IMR-90 (cell line): ENCODE measurements at places on chromosomes 4 and X. TPM values are rescaled to one million over a fixed set of nuclear protein-coding genes. Genes with fewer than 3 reads are reported as not detected.

TAF7L gene
- 0.18 and 0.28 TPM in 2 replicates for total RNA-seq

VCX gene
- not detected in 2 replicates for total RNA-seq

FAM47E gene
- total RNA-seq: under 0.01 TPM in 1 of 2 replicates, not detected in the other

HOPX gene
- 1.3 and 1.7 TPM in 2 replicates for total RNA-seq

ZXDA gene
- total RNA-seq: 3.4 and 3.6 TPM in 2 replicates

PAQR3 gene
- 11.5 and 20.0 TPM in 2 replicates for total RNA-seq

GPAT3 gene
- total RNA-seq: 2.9 and 5.3 TPM in 2 replicates

MAB21L2 gene
- 11.7 and 12.0 TPM in 2 replicates for total RNA-seq

EVC2 gene
- total RNA-seq: 5.8 and 5.9 TPM in 2 replicates

KLF8 gene
- total RNA-seq: under 0.01 TPM in 1 of 2 replicates, not detected in the other

DNA sequence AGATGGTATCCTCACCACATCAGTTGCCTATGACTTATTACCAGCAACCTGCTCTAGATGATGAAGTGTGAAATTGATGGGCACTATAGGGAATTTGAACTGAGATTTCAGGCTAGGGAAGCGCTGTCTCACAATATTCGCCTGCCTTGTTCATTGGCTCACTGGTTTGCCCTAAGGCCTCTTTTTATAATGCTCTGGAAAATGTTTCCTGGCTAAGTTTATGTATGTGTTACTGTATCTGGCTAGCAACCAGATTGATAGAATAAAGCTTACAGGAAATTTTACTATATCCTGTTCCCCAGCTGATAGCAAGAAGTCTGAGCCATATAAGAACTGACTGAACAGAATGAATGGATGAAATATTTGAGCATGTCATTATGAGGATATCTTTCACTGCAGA is 71.6 kb downstream of the GSTCD start:
- DNase-seq: no peak

DNA sequence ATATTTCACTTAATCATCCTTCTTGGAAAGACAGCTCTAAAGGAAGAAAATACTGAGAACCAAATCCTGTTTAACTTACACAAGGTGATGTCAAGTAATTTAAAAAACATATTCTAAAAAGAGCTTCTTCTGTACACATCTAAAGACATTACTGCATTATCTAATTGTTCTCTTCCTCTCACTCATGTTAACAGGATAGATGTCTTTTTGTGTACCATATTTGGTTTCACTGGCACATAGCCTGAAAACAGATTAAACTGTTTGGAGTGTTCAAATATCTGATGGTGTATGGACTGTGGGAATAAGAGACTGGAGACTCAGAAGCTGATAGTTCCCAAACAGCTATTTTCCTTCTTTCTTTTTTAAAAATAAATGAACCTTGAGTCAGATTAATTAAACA is 213.3 kb upstream of the MAB21L2 start:
- DNase-seq: peak; percentile 35

DNA sequence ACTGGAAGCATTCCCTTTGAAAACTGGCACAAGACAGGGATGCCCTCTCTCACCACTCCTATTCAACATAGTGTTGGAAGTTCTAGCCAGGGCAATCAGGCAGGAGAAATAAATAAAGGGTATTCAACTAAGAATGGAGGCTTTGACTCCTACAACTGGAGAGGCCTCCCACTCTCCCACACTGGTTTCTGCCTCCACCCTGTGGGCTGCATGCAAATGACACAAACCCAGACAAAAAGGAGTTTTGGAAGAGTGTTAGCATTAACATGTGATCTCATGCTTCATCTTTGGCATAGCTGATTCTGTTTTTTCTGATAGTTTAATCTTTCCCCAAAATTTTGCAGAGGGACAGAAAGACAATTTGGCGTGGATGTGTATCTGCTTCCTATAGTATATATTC is 80.8 kb upstream of the IQCM start:
- peak; percentile 55 for DNase-seq

DNA sequence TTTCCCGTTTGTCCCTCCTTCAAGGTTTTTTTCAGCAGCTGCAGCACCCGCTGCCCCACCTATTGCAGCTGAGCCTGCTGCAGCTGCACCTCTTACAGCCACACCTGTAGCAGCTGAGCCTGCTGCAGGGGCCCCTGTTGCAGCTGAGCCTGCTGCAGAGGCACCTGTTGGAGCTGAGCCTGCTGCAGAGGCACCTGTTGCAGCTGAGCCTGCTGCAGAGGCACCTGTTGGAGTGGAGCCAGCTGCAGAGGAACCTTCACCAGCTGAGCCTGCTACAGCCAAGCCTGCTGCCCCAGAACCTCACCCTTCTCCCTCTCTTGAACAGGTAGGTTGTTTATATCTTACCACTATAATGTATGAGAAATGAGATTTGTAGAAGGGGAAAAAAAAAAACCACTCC is 4.5 kb downstream of the PRR27 start:
- no peak for DNase-seq

DNA sequence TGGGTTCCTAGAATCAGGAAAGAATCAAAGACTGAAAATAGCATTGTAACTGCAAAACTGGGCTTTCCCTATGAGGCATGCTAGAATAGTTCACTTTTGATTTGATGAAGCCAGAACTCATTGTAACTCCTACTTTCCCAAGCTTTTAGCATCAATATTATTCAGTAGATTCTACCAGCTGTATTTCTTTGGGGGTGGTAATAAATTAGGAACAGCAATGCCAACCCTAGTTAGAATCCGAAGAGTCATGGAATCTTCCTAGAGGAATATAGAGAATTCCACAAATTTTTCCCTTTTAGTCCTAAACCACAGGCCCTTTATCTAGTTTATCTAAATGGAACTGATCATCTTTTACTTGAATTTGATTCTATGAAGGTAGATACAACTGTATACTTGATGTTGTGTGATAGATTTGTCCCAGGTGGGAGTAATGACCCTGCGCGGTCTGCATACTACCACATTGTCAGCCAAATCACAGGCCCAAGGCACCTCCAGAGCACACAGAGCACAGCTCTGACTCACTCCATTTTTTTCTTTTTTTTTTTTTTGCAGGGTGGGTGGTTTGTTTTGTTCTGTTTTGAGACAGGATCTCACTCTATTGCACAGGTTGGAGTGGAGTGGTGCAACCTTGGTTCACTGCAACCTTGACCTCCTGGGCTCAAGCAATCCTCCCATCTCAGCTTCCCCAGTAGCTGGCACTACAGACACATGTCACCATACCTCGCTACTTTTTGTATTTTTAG is 66.6 kb downstream of the EDNRA start:
- peak; percentile 88 for DNase-seq

- no peak for DNase-seq
Measured at GRCh38 chrX:131083510-131084142, 25.5 kb downstream of the ARHGAP36 start.

DNA sequence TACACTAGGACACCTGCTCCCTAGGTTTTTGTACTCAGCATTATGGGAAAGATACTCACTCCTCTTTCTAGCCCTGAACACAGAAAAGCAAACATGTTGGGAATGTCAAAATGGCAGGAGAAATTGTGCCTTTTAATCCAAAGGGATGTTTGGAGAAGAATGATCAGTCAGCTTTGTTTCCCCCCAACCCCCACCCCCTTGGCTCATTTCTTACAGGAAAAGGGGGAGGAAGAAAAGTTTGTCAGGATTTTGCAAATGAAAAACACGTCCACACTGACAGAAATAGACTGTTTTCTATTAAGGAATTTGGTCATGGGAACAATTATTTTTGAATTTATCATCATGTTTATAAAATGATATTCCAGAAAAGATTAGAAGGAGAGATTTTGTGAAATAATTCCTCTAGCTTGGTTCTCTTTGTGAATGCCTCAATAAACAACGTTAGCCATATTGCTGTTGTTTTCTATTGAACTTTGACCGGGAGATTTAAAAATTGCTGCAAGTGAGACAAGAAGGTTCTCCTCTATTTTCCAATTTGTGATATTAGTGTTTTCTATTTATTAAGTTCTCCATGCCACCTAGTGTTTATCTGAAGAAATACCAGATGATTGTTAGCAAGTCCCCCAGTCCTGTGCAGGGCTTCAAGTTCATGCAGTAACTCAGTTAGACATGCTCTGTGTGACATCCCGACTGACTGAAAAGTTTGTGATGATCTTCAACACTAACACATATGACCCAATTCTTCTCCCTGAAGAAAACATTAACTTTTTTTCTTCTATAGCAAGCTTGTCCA is 31.3 kb upstream of the TFDP3 start:
- no peak for DNase-seq

DNA sequence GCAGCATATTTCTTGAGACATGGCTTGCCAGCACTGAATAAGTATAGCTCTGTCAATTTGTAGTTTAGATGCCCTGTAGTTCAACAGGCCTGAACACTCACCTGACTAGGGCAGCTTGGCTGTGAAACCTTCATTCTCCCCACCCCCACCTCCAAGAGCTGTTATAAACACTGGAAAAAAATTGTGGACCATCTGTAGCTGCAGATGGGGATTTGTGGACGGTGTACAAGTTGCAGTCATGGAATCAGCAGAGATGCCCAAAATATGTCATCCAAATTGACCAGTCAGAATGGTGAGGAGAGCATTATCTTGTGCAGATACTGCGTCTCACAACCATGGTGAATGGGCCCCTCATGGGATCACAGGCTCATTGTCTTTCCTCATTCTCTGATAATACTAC is 76.2 kb upstream of the PAQR3 start:
- no peak for DNase-seq

DNA sequence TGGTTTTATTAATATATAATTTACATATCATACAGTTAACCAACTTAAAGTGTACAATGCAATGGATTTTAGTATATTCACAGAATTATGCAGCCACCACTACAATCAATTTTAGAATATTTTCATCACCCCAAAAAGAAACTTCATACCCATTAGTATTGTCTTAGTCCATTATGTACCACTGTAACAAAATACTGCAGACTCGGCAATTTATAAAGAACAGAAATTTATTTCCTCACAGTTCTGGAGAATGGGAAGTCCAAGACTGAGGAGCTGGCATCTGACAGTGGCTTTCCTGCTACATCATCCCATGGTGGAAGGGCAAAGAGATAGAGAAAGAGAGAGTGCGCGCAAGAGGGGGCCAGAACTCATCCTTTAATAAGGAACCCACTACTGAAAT is 8.9 kb upstream of the ZCCHC13 start:
- no peak for DNase-seq

- DNase-seq: peak; percentile 68
Measured at GRCh38 chr4:39037491-39037825, 5.2 kb upstream of the TMEM156 start.

GRCh38 chr4:48787056-48787455 is 7.0 kb upstream of the FRYL start:
- no peak for DNase-seq

DNA sequence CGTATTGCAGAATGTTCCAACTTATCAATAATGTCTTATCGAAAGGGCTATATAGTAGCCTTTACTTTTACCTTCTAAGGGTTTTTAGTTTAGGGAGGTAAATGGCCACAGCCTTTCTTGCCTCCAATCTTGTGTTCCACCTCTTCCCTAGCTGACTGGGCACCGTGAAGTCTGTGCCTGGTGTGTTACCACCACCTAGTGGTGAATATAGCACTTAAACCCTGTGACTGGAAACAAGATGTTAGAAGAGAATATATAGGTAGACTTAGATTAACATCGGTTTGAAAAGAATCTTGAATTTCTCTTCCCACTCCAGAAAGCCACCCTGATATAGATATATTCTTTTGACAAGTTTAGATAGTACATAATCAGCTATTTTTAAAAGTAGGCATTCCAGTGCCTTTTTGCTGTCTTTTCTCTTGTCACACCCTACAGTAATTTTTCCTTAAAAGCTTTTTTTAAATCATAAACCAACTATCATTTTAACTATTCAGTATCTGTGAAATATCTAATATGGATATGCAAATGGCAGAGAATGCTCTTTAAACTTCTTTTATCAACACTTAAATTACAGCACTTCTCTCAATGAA is 27.8 kb upstream of the ADH7 start:
- peak; percentile 72 for DNase-seq

DNA sequence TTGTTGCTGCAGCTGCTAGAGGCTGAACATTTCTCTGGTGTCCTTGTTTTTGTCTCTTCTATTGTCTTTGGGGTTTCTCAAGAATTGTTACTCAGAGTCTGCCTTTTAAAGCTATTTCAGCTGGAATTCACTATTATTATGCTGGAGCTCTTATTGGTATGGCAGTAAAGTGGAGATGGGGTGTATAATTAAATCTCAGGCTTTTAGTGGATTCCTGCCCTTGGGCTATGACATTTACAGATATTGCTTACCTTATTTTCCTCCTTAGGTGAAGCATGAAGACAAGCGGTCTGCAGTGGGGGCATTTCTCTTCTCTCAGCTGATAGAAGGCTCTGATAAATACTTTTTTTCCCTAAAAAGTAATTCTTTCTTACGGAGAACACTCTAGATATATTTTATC is 1656.6 kb upstream of the IGFBP7 start:
- DNase-seq: no peak

DNA sequence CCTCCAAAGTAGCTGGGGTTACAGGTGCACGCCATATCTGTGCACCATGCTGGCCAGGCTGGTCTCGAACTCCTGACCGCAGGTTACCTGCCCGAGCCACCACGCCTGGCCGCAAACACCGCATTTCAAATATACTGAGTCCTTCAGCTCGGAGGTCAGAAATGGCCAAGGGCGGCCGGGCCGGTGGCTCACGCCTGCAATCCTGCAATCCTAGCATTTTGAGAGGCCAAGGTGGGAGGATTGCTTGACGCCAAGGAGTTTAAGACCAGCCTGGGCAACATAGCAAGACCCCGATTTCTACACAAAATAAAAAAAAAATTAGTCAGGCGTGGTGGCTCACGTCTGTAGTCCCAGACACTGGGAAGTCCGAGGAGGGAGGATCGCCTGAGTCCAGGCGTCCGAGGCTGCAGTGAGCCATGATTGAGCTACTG is 71.9 kb upstream of the PPP2R3B start:
- no peak for DNase-seq

DNA sequence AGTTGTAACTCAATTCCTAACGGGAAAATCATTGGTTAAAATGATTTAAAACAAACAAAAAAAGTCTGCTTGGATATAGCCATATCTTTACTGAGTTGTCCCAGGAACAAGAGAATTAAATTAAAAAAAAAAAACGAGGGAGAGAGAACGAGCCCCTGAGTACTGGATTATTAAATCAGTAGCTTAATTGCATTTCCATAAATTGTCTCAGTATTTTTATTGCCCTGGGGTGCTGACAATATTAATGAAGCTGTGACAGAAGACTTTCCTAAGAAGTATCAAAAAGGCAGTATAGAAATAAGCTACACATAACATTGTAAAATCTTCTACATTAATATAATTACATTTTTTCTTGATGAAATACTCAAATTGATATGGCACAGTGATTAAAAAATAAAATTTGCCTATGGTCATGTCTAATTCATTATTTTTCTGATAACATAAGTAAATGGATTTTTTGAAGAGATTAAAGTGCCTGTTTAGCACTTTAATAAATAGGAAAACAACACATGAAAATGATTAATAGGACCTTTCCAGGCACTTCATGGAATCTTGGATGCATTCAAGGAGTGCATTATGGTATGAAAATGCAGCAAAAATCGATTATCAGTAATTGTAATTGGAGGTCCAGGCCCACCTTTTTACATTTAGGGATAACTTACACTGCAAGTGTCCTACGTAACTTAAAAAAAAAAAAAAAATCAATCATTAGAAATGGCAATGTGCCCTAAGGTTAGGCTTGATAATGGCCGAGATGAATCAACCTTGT is 2233.4 kb downstream of the ARAP2 start:
- no peak for DNase-seq

GRCh38 chr4:118756958-118757357 is 71.8 kb downstream of the METTL14 start:
- no peak for DNase-seq
